DMS79 treated with DMSO at 0.1 percent for 48 hours (cell line): ENCODE measurements at places on chromosomes 6 and 20.

DNA sequence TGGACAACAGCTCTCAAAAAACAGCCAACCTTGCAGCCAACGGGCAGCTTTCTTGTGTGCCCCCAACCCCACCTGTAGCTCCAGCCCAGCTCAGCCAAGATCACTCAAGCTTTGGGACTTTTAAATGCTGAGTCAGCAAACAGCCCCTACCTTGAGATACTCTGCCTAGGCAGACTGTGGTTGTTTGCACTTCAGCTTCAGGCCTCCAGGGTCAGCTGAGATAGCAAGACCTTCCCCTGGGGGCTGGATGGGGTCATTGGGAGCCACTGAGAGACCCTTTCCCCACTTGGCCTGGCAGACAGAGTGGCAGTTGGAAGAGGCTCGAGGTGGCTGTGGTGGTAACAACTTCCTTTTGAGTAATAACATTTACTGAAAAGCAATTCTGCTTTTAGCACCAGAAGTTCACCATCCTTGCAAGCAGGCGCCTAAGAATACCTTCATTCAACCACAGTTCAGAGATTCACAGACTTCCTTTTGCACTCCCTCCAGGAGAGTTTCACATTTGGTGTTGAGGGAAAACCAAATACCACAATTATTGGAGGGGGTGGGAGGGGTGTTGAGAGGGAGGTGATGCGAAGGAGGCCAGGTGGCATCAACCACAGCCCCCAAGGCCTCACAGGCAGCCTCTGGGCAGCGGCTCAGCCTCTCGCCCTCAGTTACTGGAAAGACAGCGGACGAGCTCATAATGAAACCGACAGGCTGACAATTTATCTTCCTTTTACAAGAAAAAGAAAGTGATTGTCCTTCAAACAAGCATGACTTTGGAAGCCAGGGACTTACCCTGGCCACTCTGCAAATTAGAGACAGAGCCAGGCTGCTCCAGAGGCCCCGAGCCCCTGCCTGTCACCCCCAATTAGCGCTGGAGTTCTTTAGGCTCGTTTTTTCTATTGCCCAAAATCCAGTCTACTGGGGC, 148.1 kb downstream of the CEBPB start:
- no peak for DNase-seq

DNA sequence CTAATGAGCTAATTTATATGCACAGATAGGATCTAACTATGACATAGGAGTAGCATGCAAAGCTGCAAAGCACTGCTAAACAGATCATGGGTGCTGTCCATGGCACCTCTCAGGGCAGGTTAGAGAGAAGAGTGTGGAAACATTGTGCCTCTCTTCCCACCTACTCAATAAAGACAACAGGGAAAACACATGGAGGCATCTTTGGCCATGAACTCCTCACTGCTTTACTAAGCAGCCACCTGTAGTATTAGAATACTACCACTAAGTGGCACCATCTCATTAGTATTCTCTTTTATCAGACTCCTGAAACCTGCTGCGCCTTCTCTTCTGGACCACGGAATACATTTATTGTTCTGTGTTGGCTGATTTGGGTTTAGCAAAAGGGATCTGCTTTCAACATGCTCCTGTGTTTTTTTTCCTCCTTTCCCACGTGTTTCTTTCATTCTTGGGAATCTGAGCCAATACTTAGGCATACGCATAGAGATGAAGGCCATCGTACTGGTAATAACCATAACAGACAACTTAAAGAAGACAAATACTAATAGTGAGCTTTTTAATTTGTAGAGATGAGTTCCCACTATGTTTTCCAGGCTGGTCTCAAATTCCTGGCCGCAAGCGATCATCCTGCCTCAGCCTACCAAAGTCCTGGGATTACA, 9.4 kb upstream of the HDDC2 start:
- peak; percentile 80 for DNase-seq

DNA sequence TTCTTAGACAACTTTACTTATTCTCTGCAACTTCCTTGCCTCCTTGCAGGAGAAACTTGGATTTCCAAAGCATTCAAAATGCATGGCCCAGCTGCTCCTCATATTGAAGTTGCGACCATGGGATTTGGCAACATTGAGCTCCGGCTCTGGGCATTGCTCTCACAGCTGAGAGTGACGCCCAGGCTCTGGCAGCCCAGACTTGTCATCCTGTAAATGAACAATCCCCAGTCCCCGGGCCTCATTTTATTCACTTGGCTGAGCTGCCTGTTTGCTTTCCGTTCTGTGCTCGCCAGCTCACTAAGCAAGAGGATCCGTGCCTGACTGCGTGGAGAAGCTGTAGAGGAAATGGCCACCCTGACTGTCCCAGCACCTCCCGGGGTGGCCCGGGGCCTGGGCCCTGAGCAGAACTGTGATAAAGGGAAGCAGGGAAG, 119.5 kb upstream of the CD93 start:
- no peak for DNase-seq

GRCh38 chr20:62452475-62453095, 23.2 kb downstream of the GATA5 start:
- DNase-seq: no peak

DNA sequence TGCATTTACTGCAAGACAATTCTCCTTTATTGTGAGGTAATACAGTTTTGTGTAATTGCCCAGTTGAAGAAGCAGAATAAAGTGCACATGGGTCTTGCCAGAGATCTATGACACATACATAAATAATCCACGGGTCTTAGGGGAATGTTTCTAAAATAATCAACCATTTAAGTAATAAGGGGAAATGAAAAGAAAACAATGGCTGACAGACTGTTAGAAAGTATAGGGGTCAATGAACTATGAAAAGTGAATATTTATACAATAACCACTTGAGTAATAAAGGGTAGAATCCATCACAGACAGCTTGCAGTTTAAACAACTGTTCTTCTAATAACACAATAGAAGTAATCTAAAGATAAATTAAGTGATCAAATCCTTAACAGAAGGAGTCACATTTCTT, 477.2 kb downstream of the EYS start:
- no peak for DNase-seq

- no peak for DNase-seq
These were observed 13.9 kb upstream of the CST7 start for GRCh38 chr20:24935140-24935539.

- DNase-seq: no peak
These were observed 90.2 kb downstream of the F13A1 start for GRCh38 chr6:6230286-6230685.

DNA sequence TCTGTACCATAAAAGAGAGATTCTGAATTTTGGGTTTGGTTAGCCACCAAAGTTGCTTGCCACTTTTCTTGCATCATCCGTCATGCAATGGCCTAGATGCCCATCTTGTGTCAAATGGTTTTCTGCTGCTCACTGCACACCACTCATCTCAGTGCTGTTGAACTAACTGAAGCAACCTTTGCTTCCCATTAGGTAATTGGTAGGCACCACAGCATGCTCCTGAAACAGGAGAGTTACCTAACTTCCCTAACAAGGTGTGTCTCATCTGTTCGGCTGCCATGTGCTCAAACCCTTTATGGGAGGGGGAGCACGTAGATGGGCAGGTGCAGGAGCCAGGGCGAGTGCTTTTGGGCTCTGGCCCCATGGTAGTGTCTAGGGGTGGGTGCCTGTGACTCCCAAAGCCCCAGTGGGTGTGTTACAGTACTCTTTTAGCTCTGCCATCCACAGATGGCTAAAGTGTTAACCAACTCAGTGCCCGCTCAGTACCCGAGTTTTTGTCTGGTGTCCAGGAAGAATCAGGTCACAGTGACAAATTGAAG, 147.4 kb upstream of the SPACA1 start:
- DNase-seq: no peak

DNA sequence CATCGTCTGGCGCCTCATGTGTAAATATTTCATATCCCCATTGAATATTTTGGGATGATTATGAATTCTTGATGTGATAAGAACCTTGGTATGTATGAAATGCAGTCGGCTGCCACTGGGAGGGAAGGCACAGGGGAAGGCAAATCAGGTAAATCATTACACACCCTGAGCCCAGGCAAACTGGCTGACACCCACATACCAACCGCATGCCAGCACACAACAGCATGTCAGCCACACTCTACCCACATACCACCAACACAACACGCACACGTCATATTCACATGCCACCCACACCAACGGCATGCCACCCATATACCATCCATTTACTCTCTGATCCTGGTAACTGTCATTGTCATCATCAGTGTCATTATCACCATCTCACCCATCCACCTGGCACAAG, 28.3 kb upstream of the MDGA1 start:
- no peak for DNase-seq

GRCh38 chr6:79604583-79605037, 26.5 kb upstream of the SH3BGRL2 start:
- no peak for DNase-seq

GRCh38 chr6:162610351-162610750, 117.2 kb downstream of the PRKN start:
- no peak for DNase-seq

DNA sequence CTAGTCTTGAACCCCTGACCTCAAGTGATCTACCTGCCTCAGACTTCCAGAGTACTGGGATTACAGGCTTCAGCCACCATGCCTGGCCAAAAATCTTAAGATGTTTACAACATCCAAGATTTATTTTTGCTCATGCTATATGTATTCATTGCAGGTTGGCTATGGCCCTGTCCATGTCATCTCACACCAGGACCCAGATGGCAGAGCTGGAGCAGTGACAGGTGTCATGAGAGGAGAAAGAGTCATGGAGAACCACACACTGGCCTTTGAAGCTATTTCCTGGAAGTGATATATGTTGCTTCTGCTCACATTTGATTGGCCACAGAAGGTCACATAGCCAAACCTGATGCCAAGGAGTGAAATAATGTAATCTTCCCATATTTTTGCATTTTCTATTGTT, 13.8 kb upstream of the DDR1 start:
- DNase-seq: no peak

DNA sequence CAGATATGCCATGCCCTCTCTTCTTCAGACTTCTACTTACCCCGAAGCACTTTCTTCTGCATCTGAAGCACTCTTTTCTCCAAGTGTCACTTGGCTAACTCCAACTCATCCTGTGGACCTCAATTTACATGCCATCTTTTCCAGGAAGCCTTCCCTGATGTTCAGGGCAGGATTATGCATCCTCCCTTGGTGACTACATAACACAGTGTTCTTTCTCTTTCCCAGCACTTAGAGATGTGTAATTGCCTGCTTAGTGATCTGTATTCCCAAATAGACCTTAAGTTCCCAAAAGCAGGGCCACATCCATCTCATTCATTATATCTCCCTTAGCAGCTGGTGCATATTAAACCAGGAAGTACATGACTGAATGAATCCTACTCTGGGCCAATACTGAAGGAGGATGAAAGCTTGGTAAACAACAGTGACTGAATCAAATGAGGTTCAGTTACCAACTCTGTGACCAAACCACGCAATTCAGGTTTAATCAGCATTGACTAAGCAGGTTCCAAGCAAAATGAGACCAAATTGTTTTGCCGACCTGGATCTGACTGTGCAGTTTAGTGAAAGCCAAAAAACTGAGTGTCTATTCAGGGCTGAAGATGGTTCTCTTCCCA, 121.4 kb upstream of the TCF21 start:
- DNase-seq: no peak

- DNase-seq: no peak
These were observed 86.2 kb upstream of the NFATC2 start for GRCh38 chr20:51628533-51629398.

DNA sequence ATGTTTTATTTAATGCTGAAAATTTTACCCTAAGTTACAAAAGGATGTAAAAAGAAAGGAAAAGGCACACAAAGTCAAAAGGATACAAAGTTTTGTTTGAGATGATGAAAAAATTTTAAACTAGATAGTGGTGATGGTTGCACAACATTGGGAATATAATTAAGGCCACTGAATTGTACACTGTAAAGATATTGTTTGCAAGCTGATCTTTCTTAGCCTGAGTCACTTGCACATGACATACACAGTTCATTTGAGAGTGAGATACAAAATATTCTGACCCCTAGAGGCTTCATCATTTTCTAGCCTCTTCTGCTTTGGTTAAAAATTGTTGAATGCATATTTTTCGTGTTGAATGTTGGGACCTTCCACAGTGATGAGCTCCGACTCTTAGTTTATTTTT, 462.6 kb downstream of the HDGFL1 start:
- DNase-seq: no peak

GRCh38 chr20:10637031-10637559, 36.7 kb downstream of the JAG1 start:
- DNase-seq: no peak

DNA sequence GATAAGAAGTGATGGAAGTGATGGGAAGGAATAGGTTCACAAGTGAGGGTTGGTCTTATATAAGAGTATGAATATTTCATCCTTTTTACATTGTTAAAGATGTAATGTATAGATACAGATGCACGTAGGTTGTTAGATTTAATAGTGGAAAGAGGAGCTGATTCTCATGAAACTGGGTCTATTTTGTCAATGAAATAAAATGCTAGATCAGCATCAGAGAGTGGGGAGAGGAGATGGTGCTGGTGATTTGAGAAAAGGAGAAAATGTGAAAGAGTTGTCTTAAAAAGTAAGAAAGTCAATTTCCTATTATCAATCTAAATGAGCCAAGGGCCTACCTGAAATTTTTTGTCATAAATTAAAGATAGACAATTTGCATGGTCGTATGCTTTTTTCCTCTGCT, 82.8 kb upstream of the FYN start:
- DNase-seq: no peak

GRCh38 chr6:27502508-27503435, 29.9 kb upstream of the ZNF184 start:
- DNase-seq: peak; percentile 26

DNA sequence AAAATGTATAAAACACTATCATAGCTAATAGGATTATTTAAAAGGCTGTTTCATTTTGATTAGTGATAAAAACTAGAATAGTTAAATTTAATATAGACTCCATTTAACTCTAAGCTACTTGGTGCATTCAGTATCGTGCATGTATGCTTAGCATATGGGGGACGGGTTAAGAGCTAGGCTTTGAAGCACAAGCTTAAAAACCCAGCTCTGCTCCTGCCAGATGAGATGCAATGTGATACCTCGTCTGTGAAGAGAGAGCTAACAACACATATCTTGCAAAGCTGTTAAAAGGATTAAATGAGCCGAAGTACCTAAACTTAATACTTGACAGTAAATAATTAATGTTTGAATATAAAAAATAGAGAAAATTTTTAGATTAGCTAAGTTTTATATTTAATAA, 42.2 kb downstream of the DTNBP1 start:
- peak; percentile 24 for DNase-seq

GRCh38 chr6:144127097-144127496, 23.2 kb upstream of the STX11 start:
- no peak for DNase-seq

DNA sequence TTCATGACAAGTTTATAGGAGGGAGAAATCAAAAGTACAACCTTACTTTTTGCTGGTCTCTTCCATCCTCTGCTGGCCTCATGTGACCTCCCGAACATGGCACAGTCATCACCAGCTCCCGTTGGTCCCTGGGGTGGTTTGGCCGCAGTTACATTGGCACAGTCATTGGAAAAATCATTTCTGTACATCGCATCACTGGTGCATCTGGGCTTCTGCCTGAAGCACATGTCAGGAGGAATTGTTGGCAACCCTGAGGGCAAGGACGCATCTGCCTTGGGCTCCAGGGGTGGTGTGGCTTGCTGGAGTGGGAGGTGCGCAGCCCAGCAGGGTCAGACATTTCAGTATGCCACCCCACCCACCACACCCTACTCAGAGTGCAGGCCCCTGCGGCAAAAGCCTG, 162.9 kb upstream of the SLC24A3 start:
- DNase-seq: no peak

- DNase-seq: no peak
These were observed 32.4 kb upstream of the CAP2 start for GRCh38 chr6:17361013-17361412.

GRCh38 chr6:91079969-91080368, 493.1 kb upstream of the MAP3K7 start:
- no peak for DNase-seq

- DNase-seq: peak; percentile 75
These were observed 20.0 kb downstream of the DEF6 start for GRCh38 chr6:35317483-35318195.
